ENCODE measurements at places on chromosomes 3 and 15.

GRCh38 chr3:117916839-117917238 lies 1117.8 kb downstream of the IGSF11 start:
- no peak for DNase-seq

DNA sequence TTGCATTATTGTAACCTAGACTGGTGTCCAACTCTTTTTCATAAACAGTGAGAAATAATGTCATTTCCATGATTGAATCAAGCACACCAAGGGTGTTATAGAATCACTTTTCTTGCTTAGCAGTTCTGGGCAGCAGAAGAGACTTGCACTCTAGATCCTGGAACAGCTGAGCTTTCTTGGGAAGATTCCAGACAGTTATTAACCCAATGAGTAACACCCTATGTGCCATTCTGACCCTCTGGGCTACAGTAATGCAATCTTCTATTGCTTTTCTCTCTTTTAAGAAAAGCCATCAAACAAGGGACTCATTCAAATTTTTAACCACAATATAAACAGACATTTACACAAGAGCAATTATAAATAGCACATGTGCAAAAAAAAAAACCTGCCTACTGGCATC lies 39.3 kb upstream of the USP3 start:
- DNase-seq: no peak

GRCh38 chr3:121895121-121895520 lies 920 bp downstream of the SLC15A2 start:
- no peak for DNase-seq

DNA sequence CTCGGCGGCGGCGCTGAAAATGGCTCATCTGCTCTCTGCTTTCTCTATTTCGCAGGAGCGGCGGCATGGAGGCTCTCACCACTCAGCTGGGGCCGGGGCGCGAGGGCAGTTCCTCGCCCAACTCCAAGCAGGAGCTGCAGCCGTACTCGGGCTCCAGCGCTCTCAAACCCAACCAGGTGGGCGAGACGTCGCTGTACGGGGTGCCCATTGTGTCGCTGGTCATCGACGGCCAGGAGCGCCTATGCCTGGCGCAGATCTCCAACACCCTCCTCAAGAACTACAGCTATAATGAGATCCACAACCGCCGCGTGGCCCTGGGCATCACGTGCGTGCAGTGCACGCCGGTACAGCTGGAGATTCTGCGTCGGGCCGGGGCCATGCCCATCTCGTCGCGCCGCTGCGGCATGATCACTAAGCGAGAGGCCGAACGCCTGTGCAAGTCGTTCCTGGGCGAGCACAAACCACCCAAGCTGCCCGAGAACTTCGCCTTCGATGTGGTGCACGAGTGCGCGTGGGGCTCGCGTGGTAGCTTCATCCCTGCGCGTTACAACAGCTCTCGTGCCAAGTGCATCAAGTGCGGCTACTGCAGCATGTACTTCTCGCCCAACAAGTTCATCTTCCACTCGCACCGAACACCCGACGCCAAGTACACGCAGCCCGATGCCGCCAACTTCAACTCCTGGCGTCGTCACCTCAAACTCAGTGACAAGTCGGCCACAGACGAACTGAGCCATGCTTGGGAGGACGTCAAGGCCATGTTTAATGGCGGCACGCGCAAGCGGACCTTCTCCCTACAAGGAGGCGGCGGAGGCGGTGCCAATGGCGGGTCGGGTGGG lies 790 bp downstream of the SKOR1 start:
- no peak for DNase-seq

GRCh38 chr3:137767538-137768360 lies 3.6 kb downstream of the SOX14 start:
- no peak for DNase-seq

DNA sequence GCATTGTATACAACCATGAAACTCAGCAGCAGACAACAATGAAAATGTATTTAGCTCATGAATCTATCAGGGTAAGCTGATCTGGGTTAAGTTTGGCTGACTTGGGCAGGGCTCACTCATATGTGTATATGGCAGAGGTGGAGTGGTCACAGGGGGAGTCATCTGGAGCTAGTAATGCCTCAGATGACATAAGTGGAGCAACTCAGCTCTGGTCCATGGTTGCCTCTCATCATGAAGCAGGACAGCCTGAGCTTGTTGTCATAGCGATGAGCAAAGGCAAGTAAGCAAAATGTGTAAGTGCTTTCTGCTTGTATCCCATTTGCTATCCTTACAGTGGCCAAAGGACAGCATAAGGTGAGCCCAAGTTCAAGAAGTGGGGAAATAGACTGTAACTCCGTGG lies 64.5 kb downstream of the ALCAM start:
- DNase-seq: no peak

GRCh38 chr15:49964061-49964460 lies 155.0 kb downstream of the ATP8B4 start:
- DNase-seq: no peak

- no peak for DNase-seq
Observed at GRCh38 chr15:29270169-29270955, 740 bp upstream of the NSMCE3 start.

- no peak for DNase-seq
Observed at GRCh38 chr3:187665010-187665409, 5.2 kb downstream of the SST start.

- peak; percentile 6 for DNase-seq
Observed at GRCh38 chr15:39685999-39686613, 96.5 kb downstream of the FSIP1 start.

GRCh38 chr15:99728916-99729315 lies 4.3 kb downstream of the LYSMD4 start:
- no peak for DNase-seq

DNA sequence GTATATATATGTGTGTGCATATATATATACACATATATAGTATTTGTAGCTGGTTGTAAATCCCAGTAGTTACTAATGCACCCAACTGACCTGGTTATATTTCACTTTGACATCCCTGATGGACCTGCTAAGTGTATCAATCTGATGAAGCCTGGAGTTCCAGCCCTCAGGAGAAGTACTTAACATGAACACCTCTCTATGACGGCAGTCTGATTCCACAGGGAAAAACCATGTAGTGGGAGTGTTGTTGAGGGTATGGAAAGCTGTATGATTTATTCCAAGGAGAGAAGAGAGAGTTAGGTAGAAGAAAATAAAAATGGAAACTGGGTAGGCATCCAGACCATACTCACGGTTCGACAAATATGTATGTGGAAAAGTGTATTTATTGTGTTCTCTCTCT lies 531.2 kb upstream of the SEMA6D start:
- no peak for DNase-seq

DNA sequence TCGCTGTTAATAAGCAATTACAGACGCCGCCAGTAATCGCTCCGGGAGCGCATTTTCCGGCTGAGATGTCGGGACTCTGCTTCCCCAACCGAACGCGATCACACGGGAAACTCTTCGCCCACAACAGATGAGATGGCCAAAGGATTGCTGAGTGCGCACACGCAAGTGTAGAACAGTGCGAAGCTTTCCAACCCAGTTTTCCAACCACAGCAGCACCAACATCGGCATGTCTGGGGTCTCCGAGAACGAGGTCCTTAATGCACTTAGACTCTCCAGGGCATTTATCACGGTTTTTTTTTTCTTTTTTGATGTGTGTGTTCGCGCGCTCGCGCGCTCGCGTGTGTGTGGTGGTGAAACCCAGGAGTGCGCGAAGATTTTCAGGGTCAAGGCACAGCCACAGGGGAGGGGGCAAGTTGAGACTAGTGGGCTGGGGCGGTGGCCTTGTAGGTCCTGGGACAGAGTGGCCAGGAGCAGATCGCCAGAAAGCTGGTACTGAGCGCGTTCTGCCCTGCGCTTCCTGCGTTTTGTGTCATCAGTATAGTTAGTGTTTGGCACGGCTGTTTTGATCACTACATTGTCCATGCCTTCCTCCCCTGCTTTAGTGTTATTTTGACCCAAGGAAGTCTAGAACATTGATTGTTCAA lies 1.8 kb upstream of the EOMES start:
- DNase-seq: peak; percentile 17

DNA sequence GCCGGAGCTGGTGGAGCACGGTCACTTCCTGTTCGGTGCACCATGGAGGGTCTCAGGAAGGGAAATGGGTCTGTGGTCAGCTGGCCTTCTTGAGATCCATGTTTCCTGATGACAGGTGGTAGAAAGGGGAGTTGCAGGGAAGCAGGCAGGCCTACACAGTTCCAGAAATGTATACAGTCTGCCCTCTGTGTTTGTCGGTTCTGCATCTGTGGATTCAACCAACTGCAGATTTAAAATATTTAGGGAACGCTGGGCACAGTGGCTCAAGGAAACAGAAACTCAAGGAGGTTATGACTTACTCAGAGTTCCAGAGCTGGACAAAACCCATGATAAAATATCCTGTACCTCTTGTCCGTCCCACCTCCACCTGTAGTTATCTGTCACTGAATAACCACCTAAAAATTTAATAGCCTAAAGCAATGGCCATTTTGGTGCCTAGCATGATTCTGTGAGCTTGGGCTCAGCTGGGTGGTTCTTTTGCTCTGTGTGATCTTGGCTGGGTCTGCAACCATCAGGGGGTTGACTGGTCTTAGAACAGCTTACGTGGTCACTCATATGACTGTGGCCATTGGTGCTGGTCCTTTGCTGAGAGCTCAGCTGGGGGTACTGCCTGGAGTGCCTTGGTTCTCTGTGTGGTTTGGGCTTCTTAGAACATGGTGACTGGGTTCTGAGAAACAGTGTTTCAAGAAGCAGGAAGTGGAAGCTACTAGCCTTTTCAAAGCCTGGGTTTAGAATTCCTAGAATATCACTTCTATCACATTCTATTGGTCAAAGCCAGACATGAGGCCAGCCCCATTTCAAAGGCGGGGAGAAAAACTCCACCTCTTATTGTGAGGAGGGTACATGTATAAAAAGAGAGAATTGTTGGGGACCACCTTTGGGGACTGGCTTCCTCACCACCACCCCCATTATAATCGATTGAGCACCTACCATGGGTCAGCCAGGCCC lies 239.7 kb upstream of the BHLHE40 start:
- DNase-seq: no peak

- DNase-seq: no peak
Observed at GRCh38 chr3:161082063-161082462, 23.1 kb downstream of the B3GALNT1 start.

DNA sequence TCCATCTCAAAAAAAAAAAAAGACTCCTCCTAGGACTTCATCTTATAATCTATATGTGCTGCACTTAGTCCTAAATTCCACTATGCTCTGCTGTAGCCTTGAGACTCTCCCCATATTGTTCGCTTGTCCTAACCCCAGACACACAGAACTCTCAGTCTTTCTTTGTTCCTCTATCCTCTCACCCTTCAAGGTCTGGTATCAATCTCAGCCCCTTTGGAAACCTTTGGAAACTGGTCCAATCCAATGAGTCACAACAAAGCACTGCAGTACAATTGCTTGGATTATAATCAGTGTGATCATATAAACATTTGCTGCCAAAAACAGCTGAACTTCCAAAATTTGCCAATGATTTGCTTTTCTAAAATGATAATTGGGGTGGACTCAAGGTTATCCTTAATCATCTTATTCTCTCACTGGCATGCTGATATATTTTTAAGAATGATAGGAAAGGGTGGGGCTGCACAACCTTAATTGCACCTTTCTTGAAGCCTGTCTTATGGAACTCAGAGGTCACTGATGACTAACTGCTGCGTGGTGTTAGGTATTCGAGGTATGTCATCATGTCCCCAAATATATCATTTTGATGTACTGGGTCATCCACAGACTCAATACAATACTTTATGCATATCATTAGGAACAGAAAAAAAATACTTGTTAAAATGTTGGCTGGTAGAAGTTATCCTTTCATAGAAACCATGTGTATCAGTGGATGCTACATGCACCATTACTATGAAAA lies 756.7 kb downstream of the NR2F2 start:
- DNase-seq: no peak

DNA sequence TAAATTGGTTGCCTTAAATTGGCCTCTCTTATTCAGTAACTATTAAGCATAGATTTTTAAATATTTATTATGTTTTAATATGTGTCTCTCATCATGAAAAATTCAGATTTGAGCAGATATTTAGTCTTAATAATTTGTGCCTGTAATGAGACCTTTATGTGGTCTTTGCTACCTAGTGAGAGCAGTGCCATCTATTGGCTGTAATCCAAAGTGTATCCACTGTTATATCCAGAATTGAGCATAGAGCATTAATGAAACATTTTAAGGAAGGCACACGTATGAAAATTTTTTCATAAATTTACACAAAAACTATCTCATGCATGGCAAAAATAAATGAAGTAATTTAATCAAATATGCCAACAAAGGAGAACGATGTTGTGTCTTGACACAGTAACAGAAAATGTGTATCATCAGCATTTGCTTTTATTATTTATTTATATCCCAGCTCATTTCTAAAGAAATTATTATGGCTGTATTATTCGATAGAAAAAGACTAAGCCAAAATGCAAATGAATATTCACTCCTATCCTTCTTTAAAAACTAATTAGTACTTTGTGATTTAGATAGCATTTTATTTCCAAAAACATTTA lies 203.5 kb downstream of the RSRC1 start:
- DNase-seq: peak; percentile 25

GRCh38 chr3:147794596-147794995 lies 385.4 kb downstream of the ZIC1 start:
- DNase-seq: no peak

- no peak for DNase-seq
Observed at GRCh38 chr3:104947943-104948342, 418.8 kb upstream of the ALCAM start.

DNA sequence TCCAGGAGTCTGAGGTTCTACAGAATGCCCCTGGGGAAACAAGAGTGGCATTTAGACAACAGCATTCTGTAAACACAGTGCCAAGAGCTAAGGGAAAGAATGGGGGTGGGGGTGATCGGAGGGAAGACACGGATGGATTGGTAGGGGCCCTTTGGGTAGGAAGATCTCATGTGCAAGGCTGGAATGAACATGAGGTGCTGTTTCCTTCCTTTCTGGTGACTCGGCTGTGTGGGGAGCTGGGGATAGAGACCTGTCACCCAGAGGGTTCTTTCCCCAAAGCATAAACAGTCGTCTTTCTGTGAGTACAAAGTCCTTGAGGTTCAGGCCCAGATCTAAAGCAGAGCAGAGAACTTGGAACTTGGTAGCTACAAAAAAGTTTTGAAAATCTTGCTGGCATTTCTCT lies 11.7 kb downstream of the TPM1 start:
- DNase-seq: no peak

- no peak for DNase-seq
Observed at GRCh38 chr3:45218578-45219390, 7.3 kb downstream of the TMEM158 start.

GRCh38 chr3:129605203-129605921 lies 1.1 kb downstream of the PLXND1 start:
- DNase-seq: peak; percentile 28

Measured in CD8-positive, alpha-beta T cell (primary cell).